Naive B cell (primary cell): ENCODE measurements at places on chromosomes 5 and 9. TPM values are rescaled to one million over a fixed set of nuclear protein-coding genes. Genes with fewer than 3 reads are reported as not detected.

PCDHGA11 gene
- polyA plus RNA-seq = not detected

STPG3 gene
- not detected for polyA plus RNA-seq

RXRA gene
- polyA plus RNA-seq = 0.48 TPM

CARD9 gene
- 0.52 TPM for polyA plus RNA-seq

IL5 gene
- not detected for polyA plus RNA-seq

ECM2 gene
- not detected for polyA plus RNA-seq

ZNF618 gene
- polyA plus RNA-seq = 3.2 TPM

GRCh38 chr5:123264394-123264793 lies 158.8 kb downstream of the CEP120 start:
- H3K27ac ChIP-seq = no peak overlapping the region
- no peaks in the 10 kb centered on the region for H3K27me3 ChIP-seq
- H3K4me1 ChIP-seq = no peaks in the 10 kb centered on the region
- no peak overlapping the region for H3K4me3 ChIP-seq
- DNase-seq = no peak

DNA sequence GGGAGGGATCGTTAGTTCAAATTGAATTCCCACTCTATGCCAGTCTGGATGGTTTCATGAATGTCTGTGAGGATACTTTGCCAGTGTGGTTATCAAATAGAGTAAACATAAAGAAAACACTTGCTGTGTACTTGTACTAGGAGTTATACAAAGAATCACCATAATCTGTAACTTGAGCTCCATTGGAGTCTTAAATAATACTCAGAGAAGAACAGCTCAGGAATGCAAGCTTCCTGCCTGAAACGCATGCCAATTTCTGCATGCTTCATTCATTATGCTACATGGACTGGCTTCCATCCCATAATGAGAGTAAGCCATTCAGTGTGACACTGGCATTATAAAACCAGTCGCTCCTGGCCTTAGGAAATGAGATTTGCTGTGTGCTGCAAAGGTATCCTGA lies 351.4 kb downstream of the SEMA5A start:
- H3K27ac ChIP-seq = no peak overlapping the region
- H3K4me1 ChIP-seq = no peaks in the 10 kb centered on the region
- no peak overlapping the region for H3K4me3 ChIP-seq
- DNase-seq = no peak
- H3K36me3 ChIP-seq = no peaks in the 10 kb centered on the region
- no peaks in the 10 kb centered on the region for H3K27me3 ChIP-seq

DNA sequence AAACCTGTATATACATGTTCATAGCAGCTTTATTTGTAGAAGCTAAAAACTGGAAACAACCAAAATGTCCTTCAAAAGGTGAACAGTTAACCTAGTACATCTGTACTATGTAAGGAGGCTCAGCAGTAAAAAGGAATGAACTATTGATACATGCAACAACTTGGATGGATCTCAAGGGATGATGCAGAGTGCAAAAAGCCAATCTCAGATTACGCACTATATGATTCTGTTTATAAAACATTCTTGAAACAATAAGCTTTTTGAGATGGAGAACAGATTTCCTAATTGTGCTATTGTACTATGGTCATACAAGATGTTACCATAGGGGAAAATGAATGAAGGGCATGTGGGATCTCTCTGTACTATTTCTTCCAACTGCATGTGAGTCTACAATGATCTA lies 88.9 kb downstream of the PAM start:
- no peaks in the 10 kb centered on the region for H3K4me1 ChIP-seq
- no peak overlapping the region for H3K4me3 ChIP-seq
- no peaks in the 10 kb centered on the region for H3K27me3 ChIP-seq
- H3K27ac ChIP-seq = no peak overlapping the region
- no peak for DNase-seq

GRCh38 chr5:159874263-159874662 lies 42.0 kb upstream of the ADRA1B start:
- peaks cover 38% of the 10 kb centered on the region for H3K27me3 ChIP-seq
- no peak overlapping the region for H3K27ac ChIP-seq
- H3K4me3 ChIP-seq = no peak overlapping the region
- H3K36me3 ChIP-seq = no peaks in the 10 kb centered on the region

DNA sequence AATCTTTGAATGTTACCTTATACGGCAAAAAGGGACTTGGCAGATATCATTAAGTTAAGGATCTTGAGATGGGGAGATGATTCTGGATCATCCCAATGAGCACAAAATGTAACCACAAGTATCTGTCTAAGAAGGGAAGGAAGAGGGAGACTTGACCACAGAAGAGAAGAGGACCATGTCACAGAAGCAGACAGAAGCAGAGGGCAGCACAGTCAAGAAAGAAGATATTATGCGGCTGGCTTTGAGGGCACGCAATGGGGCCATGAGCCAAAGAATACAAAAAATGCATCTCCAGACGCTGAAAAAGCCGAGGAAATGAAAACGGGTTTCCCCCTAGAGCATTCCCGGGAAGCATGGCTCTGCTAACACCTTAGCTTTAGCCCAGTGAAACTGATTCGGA lies 225.3 kb downstream of the NR2F1-AS1 start:
- no peak for DNase-seq
- H3K36me3 ChIP-seq = no peaks in the 10 kb centered on the region
- H3K4me3 ChIP-seq = no peak overlapping the region
- no peaks in the 10 kb centered on the region for H3K4me1 ChIP-seq
- H3K27me3 ChIP-seq = no peaks in the 10 kb centered on the region
- H3K27ac ChIP-seq = no peak overlapping the region

GRCh38 chr5:9782826-9783560 lies 152.8 kb upstream of the TAS2R1 start:
- peaks cover 10% of the 10 kb centered on the region for H3K36me3 ChIP-seq
- DNase-seq = no peak
- no peaks in the 10 kb centered on the region for H3K4me1 ChIP-seq
- H3K27me3 ChIP-seq = no peaks in the 10 kb centered on the region
- H3K27ac ChIP-seq = no peak overlapping the region

DNA sequence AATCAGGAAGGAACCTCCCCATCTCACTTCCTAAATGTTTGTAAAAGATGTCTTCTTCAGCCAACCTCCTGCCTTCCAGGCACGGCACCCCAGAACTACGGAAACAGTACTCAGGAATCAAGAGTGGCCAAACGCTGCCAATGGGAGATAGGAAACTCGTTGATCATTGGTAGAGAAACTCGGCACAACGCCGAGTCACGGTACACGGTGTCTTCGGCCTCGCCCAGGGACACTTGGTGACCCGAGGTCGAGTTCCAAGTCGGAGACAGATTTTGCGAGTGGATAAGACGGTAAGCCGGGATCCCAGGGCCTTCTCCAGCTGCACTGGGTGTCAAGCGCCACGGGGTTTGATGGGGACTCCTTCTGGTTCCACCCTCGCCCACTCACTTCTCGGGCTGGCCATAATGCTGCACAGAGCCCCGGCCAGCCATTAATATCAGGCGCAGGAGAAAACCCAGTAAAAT lies 343 bp downstream of the KIAA0825 start:
- H3K4me1 ChIP-seq = peaks cover 23% of the 10 kb centered on the region
- DNase-seq = no peak
- peak overlapping the region; percentile 74 for H3K27ac ChIP-seq
- no peaks in the 10 kb centered on the region for H3K27me3 ChIP-seq
- H3K36me3 ChIP-seq = no peaks in the 10 kb centered on the region

DNA sequence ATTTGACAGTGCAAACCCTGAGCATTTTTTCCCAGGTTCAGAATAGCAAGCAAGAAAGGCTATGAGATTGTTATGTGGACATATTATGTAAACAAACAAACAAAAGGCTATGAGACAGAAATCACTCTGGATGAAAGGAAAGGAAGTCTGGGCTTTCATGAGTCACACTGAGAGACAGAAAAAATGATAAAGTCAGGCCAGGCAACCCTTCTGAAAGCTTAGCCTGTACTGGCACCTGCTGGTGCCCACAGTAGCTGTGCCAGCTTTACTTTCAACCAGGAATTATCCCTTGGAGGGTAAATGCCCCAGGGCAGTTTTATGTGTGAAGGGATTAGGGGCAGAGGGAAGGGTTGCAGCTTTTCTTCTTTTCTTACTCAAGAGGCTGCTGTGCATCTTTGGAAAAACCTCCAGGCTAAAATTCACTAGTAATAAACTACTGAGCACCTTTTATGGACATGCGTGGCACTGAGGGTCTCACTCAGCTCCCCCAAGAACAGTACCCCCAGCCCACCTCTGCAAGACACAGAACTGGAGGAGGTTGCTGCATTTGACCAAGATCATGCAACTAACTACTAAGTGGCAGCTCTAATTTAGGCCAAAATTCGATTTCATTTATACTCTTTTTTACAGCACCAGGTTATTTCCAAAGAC lies 41.7 kb downstream of the ACTL7B start:
- DNase-seq = no peak
- no peak overlapping the region for H3K27ac ChIP-seq
- no peaks in the 10 kb centered on the region for H3K36me3 ChIP-seq
- H3K27me3 ChIP-seq = peaks cover 8% of the 10 kb centered on the region

GRCh38 chr5:154850255-154851062 lies at the start of gene FAXDC2:
TSS of gene FAXDC2 (minus strand) at chr5:154850603. CDS start at chr5:154838178, 12,425 bp downstream.
- no peak for DNase-seq
- H3K36me3 ChIP-seq = no peaks in the 10 kb centered on the region
- no peak within 1 kb of the TSS for H3K27ac ChIP-seq
- H3K27me3 ChIP-seq = no peaks in the 10 kb centered on the region

GRCh38 chr5:97408331-97408730 lies 225.3 kb upstream of the RIOK2 start:
- H3K36me3 ChIP-seq = peaks cover 22% of the 10 kb centered on the region
- no peaks in the 10 kb centered on the region for H3K4me1 ChIP-seq

DNA sequence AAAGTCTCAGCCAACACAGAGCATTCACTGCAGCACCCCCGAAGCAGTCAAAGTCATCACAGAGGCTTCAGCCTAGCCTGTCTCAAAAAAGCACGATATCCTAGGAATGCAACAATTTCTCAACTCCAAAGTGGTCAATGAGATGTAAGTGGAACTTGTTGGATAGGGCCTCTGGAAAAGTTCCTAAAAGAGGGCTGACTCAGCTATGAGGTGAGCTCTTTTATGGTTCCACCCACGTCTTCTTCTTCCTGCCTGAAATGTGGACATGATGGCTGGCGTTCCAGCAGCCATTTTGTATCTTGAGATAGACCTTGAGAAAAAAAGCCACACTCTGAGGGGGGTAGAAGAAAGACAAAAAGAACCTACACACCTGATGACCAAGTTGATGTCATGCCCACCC lies 32.5 kb upstream of the TRIO start:
- no peaks in the 10 kb centered on the region for H3K36me3 ChIP-seq
- no peak overlapping the region for H3K4me3 ChIP-seq
- no peak overlapping the region for H3K27ac ChIP-seq
- no peak for DNase-seq
- H3K4me1 ChIP-seq = peaks cover 19% of the 10 kb centered on the region

DNA sequence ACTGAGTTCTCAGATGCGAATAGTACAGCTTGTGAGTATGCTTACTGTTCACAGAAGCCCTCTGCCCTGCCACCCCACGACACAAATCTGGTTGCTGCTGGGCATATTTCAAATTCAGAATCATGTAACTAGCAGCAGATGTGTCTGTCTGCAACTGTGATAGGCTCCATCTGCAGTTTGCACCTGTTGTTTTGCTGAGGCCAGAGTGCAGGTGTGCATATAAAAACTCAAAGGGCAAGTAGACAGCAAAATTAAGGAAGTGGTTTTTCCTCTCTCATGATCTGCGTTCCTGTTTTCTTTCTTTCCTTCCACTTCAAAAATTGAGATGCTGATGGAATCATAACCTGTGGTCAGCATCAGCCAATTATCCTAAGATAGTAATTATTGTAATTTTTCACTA lies 1000.5 kb downstream of the PTPRD start:
- H3K4me3 ChIP-seq = peak overlapping the region; percentile 50
- H3K27ac ChIP-seq = no peak overlapping the region
- no peaks in the 10 kb centered on the region for H3K36me3 ChIP-seq
- no peaks in the 10 kb centered on the region for H3K27me3 ChIP-seq
- H3K4me1 ChIP-seq = peaks cover 27% of the 10 kb centered on the region
- DNase-seq = peak; percentile 53

GRCh38 chr9:118651511-118651910 lies 717.7 kb downstream of the BRINP1 start:
- no peaks in the 10 kb centered on the region for H3K4me1 ChIP-seq
- no peak overlapping the region for H3K27ac ChIP-seq
- H3K4me3 ChIP-seq = no peak overlapping the region
- H3K36me3 ChIP-seq = no peaks in the 10 kb centered on the region

DNA sequence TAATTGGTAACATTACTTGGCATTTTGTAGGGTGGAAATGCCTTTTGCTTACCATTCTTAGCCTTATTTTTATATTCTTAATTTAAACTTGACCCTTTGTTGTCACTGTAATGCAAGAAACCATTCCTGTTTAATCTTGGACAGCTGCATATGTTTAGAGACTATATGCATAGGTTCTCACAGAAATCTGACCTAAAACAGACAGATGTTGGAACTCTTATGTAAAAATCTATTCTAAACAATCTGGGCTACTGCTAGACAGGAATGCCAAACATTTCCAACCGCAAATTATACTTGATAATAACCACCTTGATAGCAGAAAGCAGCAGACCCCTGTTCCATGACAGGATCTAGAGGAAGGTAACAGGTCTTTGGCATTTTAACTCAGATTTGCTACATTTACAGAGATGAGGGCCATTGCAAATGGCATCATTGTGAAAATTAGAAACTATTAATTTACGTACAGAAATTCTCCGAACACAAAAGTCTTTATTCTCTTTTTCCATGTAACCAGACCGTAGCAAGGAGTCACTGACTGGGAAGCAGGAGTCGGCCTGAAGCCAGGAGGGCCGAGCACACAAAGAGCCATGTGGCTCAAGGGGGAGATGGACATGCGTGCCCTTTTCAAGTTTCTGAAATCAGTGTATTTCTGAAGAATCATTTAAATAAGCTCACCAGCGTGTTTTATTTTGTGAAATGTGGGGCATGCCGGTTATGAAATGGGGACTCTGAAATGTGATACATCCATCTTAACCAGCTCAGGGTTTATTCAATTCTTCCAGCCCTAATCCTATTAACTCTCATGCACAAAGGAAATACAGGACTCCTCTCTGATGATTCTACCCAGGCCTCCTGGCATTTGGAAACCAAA lies 139.3 kb downstream of the AOPEP start:
- DNase-seq = no peak
- H3K27ac ChIP-seq = no peak overlapping the region
- peaks cover 3% of the 10 kb centered on the region for H3K27me3 ChIP-seq
- H3K4me1 ChIP-seq = peaks cover 21% of the 10 kb centered on the region
- no peak overlapping the region for H3K4me3 ChIP-seq
